Fibroblast of lung (primary cell): ENCODE measurements at places on chromosomes 13 and 19. TPM values are rescaled to one million over a fixed set of nuclear protein-coding genes. Genes with fewer than 3 reads are reported as not detected.
A peak's percentile ranks its signal among the peaks of the same experiment; 100 is the strongest.

Gene RHPN2
- total RNA-seq: 1.5 and 3.3 TPM in 2 replicates

Gene FCGBP
- total RNA-seq: 0.33 and 0.51 TPM in 2 replicates

Gene CLIP3
- 8.2 and 19.8 TPM in 2 replicates for total RNA-seq

Gene PALM
- total RNA-seq: 8.3 and 22.1 TPM in 2 replicates

Gene ZIM2
- under 0.01 TPM in 1 of 2 replicates, not detected in the other for total RNA-seq

Gene ZNF235
- total RNA-seq: 2.8 and 5.8 TPM in 2 replicates

Gene FGF21
- not detected in 2 replicates for total RNA-seq

Gene KMT5C
- 4.1 and 4.6 TPM in 2 replicates for total RNA-seq

DNA sequence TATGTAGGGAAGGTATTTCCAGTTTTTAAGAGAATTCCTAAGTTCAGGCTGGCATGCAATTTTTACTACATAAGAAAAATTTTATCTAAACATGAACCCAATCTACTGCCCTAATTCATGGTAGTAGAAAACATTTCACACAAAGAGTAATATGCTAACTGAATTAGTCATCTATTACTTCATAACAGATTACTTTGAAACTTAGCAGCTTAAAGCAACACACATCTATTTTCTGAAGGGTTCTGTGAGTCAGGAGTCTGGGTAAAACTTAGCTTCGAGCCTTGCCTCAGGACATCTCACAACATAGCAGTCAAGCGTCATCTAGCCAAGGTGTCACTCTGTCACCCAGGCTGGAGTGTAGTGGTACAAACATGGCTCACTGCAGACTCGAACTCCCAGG, 537.5 kb downstream of the DCT start:
- no peaks in the 10 kb centered on the region for H3K27me3 ChIP-seq
- no peaks in the 10 kb centered on the region for H3K4me1 ChIP-seq
- no peak overlapping the region for H3K4me3 ChIP-seq
- peak; percentile 19 for DNase-seq
- no peak overlapping the region for H3K27ac ChIP-seq

DNA sequence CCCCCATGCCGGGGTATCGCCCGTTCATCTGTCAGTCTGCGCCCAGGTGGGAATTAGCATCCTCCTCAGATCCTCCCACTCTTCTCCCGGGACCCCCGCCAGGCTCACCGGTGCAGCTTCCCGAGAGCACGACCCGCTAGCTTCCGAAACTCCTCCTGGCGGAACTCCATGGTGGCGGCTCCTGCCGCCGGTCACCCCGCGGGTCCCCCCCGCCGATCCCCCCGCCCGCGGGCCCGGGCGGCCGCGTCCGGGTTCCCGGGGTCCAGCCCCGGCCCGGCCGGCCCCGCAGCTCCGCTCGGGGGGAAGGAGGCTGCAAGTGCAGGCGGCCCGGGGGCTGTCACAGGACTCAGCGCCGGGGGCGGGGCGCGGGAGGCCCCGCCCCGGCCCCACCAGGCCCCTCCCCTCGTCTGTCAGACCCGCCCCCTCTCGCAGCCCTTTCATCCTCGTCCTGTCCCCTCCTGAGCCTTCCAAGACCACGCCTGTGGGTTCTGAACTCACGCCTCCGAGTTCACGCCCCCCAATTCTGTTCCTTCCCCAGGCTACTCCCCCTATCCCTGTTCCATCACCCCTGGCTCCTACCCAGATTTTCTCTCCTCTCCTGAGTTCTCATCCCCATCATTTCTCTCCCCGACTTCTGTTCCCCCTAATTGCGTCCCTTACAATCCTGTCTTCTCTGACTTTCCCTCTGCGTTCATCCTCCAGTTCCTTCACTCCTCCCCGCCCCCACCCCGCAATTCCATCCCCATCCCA, at the start of gene SLC17A7:
TSS of gene SLC17A7 (minus strand) at position 318 of the 750 bp plus-strand sequence. CDS start at position 170, 148 bp downstream.
- no peak for DNase-seq
- H3K4me1 ChIP-seq: no peaks in the 10 kb centered on the region
- H3K4me3 ChIP-seq: no peak within 1 kb of the TSS
- no peak within 1 kb of the TSS for H3K27ac ChIP-seq
- no peaks in the 10 kb centered on the region for H3K36me3 ChIP-seq

GRCh38 chr19:51259348-51260245, 8.7 kb downstream of the SIGLECL1 start:
- H3K4me1 ChIP-seq: no peaks in the 10 kb centered on the region
- no peaks in the 10 kb centered on the region for H3K36me3 ChIP-seq
- no peaks in the 10 kb centered on the region for H3K27me3 ChIP-seq

DNA sequence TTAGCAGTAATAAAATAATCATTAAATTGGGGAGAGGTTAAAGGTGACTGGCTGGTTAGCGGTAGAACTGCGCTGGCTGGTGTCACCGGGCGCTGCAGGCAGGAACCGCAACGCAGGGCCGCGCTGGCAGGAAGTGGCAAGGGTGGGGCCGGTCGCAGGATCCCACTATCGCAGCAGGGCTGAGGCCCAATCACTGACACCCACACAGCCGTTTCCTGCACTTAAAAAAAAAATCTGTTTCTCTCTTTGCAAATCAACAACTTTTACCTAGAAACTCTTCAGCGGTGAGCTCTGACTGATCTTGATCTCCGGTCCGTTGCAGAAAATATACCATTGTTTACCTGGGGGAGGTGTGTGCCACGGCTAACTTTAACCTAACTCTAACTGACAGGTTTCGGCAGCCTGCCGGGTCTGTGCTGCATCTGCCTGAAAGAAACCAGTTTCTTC, 46.9 kb downstream of the KLF2 start:
- H3K27me3 ChIP-seq: no peaks in the 10 kb centered on the region
- H3K4me3 ChIP-seq: no peak overlapping the region
- peaks cover 8% of the 10 kb centered on the region for H3K36me3 ChIP-seq
- no peak for DNase-seq
- peaks cover 30% of the 10 kb centered on the region for H3K4me1 ChIP-seq
- H3K27ac ChIP-seq: no peak overlapping the region

DNA sequence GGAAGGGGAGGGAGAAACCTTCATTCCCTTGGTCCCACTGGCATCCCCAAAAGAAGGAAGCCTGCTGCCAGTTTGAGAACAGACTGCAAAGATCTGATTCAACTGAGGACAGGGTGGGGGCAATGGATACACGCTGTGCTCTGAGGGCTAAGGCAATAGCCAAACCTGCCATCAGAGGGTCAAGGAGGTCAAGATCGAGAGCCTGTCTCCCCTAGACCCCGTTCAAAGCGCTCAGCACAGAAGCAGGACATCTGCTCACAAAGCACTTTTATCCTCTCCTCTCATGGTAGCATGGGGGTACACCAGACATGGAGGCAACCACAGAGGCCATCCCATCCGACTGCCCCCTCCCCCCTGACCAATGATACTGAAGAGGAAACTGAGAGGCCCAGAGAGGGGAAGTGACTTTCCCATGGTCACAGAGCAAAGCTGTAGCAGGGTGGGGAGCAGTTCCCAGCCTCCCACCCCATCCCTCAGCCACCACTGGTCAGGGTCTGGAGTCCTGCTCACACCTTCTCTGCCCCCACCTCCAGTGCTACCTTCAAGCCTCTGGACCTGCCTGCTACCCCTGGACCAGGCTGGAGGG, 11.1 kb downstream of the POU2F2 start:
- no peak for DNase-seq
- peak overlapping the region; percentile 39 for H3K27ac ChIP-seq
- no peak overlapping the region for H3K4me3 ChIP-seq
- peaks cover 9% of the 10 kb centered on the region for H3K4me1 ChIP-seq
- H3K36me3 ChIP-seq: no peaks in the 10 kb centered on the region
- no peaks in the 10 kb centered on the region for H3K27me3 ChIP-seq

DNA sequence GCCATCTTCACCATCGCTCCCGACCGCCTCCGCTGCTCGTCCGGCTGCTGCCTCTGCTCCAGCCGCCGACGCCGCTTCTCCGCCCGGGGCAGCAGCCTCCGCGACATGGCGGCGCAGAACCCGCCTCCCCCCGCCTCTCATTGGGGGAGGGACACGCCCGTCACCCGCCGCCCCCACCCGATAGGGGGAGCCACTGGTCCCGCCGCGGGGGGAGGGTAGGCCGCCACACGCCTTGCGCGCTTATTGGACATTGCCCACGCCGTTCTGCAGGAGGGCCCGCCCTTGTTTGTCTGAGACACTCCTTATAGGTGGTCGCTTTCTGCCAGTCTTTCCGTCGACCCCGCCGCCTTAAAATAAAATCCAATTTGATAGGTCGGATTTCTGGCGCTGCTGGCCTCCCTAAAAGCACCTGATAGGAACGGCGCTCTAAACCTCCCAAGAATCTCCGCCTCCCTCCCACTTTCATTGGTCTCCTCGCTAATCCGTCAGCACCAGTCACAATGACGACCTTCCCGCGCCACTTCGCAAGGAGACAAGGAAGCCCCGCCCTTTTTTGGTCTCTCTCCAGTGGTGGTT, at the start of gene HNRNPL:
TSS of gene HNRNPL (minus strand) at position 127 of the 576 bp plus-strand sequence. CDS start at position 107, 20 bp downstream.
- peaks cover 11% of the 10 kb centered on the region for H3K4me1 ChIP-seq
- peak within 1 kb of the TSS; percentile 95 for H3K27ac ChIP-seq
- no peaks in the 10 kb centered on the region for H3K27me3 ChIP-seq
- peak within 1 kb of the TSS; percentile 99 for H3K4me3 ChIP-seq

- no peaks in the 10 kb centered on the region for H3K27me3 ChIP-seq
- H3K4me3 ChIP-seq: no peak overlapping the region
- peak; percentile 72 for DNase-seq
- H3K36me3 ChIP-seq: no peaks in the 10 kb centered on the region
These were observed 65.6 kb downstream of the MCF2L start for GRCh38 chr13:113034451-113035212.

DNA sequence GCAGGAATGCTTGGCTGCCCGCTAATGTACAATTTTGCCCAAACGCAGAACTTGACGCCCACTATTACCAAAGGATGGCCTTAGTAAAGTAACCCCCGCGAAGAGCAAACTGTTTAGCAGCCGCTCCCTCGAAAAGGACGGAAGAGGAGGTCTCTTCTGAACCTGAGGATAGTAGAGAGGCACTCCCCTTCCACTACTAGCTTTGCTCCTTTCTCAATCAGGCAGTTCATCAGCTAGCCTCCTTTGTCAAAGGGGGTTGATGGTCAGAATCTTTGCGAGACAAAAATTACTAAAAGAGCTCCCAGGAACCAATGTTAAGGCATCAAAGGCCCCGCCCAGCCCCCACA, 534 bp downstream of the CAB39L start:
- H3K27me3 ChIP-seq: no peaks in the 10 kb centered on the region
- H3K4me3 ChIP-seq: peak overlapping the region; percentile 79
- H3K36me3 ChIP-seq: no peaks in the 10 kb centered on the region
- no peaks in the 10 kb centered on the region for H3K4me1 ChIP-seq

DNA sequence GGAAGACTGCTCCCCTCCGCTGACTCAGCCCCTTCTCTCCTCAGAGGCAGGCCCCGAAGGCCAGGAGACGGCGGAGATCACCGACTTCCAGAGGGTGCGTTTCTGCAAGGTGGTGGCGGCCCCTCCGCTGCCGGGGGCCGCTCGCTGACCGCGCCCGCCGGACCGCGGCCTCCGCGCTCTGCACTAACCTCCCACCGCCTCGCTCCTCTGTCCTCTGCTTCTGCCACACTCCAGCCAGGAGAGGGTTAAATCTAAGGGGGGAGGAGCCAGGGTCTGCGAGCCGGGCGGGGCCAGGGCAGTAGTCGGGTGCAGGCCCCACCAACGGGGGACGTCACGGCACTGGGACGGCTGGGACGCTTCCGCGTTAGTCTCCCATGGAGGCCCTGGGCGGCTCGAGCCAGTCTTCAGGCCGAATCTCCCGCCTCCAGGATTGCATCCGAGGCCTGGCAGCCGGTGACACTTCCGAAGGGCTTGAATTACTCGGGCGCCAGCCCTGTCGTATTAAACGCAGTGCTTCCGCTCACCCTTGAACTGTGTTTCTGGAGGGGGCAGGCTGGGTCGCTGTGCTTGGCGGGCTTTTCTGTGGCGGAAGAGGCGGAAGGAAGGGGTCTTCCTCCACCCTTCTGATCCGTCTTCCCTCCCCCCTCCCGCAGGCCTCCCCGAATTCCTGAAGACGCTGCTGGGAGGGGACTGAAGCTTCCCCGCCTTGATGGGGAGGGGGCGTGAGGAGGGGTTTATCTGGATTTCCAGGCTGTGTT, 1.2 kb upstream of the INAFM1 start:
- peaks cover 4% of the 10 kb centered on the region for H3K36me3 ChIP-seq
- no peaks in the 10 kb centered on the region for H3K27me3 ChIP-seq
- peak; percentile 92 for DNase-seq
- H3K27ac ChIP-seq: peak overlapping the region; percentile 94
- H3K4me1 ChIP-seq: peaks cover 25% of the 10 kb centered on the region
